ENCODE measurements at places on chromosomes 7 and 10.

DNA sequence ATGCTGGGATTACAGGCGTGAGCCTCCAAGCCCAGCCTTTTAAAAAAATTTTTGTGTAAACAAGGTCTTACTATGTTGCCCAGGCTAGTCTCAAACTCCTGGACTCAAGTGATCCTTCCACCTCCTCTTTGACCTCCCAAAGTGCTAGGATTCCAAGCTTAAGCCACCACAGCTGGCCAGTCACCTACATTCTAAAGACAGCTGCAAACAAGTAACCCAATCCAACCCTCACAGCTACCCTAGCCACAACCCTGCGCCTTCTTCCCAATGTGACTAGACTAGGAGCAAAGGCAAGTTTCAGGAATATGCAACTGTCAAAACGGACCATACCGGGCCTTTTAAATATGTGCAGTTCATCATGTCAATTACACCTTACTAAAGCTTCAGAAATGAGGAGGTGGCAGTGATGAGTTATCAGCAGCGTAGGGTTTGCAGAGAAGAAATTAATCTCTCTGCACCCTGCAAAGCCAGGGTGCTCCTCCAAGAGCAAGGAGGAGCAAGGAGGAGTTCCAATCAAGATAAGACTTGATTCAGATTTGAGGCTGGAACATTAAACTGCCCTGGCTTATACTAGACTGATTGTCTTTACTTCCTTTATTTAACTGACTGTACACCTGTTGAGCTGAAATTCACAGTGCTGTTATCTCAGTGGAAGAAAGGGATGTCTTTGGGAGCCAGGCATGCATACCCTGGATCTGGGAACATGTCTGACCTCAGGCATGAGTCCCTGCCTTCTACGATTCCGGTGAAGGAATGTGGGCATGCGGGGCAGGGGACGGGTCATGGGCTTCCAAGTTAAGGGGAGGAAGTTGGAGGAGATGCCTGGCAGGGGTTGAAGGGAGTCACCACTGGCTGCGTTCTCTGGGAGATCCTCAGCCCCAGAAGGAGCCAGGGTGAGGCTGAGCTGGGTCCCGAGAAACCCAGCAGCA, 15.5 kb upstream of the TMEM120A start:
- DNase-seq = no peak

DNA sequence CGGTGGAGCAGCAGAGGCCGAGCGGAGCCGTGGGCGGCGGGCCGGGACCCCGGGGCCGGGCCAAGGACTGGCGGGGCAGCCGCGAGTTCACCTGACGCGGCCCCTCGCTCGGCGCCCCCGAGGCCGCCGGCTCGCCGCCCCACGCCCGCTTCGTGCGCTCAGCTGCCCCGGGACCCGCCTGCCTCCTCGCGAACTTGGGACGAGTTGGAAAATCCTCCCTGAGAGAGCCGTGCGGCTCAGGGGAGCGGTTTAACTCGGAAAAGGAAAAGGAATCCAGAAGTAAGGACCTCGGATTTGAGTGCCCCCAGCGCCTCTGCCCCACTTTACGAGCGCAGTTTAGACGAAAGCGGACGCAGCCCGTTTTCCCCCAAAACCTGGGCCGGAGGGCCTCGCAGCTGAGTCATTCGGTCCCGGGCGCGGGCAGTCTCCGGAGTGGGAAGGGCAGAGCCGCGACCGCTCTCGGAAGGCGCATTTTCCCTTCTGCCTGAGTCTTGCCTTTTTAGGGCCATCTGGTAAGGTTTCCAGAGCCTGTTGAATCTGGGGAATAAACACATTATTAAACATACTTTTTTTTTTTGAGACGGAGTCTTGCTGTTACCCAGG, 744 bp downstream of the CREM start:
- peak; percentile 9 for DNase-seq

- DNase-seq = no peak
Observed at GRCh38 chr7:3008386-3008785, 35.3 kb downstream of the CARD11 start.

DNA sequence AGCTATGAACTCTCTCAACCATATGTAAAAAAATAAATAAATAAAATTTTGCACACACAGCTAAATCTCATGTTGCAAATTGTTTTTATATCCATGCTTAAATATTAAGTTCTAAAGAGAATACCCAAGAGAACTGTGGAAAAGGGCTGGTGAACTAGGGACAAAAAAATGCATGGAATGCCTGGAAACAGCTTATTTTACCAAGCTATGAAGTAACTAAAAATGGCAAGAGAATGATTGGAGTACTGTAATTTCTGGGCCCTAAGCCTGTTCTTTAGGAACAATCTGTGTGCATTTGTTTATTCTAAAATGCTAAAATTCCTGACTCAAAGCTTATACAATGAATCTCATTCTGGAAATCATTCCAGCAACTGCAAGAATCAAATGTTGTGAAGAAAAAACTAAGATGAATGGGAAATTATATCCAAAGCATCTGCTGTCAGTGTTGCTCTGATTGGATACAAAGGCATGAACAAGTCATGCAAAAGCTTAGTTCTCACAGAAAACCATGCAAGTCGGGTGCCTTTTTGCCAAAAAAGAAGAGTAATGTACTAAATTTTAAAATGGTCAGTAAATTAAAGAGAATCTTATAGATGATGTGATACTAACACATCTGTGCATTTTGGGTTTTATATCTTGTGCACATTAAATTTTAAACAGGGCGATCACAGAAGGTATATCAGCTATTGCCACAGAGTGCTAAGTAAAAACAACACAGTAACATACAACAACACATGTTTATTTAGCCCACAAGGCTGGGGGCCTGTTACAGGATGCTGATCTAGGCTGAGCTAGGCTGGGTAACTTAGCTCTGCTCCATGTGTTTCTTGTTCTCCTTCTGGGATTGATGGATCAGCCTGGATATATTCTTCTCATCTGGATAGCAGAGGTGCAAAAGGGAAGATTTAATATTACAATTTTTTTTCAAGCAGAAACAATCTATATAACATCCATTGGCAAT, 453.5 kb upstream of the SEMA3A start:
- no peak for DNase-seq

DNA sequence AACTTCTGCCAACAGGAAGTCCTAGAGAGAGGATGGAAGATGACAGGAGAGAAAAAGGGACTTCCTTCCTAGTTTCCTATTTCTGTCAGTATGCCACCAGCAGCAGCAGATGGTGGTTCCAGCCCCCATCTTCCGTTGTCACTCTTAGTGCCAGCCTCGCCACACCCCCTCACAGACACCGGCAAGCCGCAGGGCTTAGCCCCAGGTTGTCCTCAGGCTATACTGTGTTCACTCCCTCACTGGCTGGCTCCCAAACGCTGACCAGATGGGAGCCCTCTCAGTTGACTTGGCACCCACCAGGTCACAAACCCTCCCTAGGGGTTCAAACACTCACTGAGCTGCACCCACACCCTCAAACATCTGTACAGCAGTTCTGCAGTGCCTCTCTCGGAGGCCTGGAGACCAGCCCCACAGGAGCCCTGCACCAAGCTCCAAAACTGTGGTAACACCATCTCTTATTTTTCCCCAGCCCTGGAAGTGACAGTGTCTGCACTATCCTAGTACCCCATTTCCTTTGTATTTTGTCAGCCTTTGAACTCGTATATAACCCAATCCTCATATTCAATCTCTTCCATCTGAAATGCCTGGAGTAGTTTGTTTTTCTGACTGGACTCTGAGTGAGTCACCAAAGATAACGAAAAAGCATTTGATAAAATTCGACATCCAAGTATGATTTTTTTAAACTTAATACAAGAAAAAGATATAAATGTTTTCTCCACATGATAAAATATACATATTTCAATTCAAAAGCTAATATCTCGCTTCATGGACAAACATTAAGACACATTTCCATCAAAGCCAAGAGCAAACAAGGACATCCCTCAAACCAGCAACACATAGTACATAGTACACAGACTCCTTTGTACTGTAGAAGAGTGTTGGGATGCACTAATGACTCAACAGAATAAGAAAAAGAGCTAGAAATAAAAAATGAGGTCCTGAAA, 34.5 kb downstream of the SMURF1 start:
- no peak for DNase-seq

DNA sequence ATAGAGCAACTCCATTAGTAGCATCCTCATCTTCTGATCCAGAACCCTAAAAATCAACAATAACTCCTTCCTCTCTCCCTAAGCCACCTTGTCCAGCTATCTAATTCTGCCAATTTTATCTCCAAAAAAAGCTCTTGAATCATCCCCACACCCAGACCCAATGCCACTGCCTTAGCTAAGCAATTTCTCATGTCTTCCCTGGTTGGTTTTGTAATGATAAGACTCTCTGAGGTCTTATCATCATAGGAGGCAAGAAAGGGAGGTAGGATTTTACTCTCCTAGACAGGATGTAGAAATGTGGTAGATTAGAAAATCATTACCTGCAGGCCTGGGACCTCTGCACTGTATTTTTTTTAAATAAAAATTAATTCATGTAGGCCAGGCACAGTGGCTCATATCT, 283.5 kb upstream of the NEBL start:
- no peak for DNase-seq

- DNase-seq = no peak
Observed at GRCh38 chr7:131652934-131653333, 96.5 kb upstream of the PODXL start.

DNA sequence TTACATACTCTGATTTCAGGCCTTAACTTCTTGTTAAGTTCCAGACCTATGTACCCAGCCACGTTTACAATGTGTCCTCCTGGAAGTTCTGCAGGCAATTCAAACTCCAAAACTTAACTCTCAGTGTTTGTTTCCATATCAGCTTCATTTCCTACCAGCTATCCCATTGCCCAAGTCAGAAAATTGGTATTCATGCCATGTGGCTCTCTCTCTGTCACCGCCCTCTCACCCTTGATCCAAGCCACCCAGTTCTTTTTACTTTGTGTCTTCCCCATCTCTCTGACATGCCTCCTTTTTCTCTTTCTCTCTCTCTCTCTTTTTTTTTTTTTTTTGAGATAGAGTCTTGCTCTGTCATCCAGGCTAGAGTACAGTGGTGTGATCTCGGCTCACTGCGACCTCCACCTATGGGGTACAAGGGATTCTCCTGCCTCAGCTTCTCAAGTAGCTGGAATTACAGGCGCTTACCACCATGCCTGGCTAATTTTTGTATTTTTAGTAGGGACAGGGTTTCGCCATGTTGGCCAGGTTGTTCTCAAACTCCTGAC, 33.9 kb downstream of the ARL4A start:
- no peak for DNase-seq

DNA sequence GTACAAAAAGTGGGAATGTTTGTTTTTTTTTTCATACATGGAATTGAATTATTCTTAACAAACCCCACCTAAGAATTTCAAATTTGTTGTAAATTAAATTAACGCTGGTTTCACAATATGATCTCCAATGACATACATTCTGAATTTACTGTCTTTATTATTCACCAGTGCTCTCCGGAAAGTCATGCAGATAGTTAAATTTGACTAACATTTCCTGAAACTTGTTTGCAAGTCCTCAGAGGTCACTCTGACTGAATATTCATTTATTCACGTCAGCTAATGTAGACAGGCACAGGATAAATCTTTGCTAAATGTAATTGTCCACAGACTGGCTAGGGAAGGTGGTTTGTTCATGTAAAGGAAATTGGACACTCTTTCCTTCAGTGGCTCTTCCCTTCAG, 730.4 kb downstream of the PHTF2 start:
- no peak for DNase-seq

GRCh38 chr10:78337646-78338391, 304.2 kb downstream of the RPS24 start:
- no peak for DNase-seq

- DNase-seq = no peak
Observed at GRCh38 chr10:12434277-12434676, 84.9 kb downstream of the CAMK1D start.

- DNase-seq = no peak
Observed at GRCh38 chr7:158959021-158959717, 102.8 kb downstream of the DYNC2I1 start.

DNA sequence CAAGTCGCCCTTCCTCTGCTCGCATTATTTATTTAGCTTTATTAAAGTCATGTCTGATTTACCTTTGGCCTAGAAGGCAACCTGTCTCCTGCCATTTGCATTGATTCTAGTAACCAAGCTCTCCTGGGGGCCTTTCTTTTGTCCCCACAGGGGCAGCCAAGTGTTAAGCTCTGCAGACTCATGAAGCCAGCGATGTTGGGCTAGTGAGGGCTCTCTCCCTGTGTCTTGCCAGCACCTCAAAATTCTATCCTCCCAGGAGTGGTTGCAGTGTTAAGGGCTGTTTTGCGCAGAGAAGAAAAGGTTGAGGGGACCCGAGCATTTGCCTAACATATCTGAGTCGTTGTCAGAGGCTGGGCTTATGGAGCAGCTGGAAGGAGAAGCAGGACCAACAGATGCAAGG, 61.9 kb downstream of the AOC1 start:
- DNase-seq = no peak

DNA sequence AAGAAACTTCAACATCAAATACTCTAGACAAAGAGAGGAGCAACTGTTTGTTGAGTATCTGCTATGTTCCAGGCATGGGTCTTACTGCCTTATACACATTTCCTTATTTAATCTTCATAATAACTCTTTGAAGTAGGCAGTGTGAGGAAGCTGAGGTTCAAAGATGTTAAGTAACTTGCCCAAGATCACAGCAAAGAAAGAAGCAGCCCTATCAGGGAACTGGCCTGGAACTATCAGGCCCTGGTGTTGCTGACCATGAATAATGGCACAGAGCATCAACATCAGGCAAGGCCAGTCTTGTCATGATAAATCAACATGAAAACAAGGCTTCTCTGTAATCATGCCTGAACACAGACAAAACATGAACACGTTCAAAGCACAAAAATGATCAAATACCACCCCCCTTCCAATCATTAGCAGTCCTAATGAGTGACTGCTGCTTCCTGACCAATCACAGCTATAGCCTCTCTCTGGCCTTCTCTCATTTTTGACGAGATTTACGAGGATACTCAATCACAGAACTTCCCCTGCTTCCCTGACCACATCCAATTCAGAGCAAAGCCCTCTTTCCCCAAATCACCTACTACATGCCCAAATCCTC, 2.3 kb downstream of the GSDME start:
- DNase-seq = no peak

DNA sequence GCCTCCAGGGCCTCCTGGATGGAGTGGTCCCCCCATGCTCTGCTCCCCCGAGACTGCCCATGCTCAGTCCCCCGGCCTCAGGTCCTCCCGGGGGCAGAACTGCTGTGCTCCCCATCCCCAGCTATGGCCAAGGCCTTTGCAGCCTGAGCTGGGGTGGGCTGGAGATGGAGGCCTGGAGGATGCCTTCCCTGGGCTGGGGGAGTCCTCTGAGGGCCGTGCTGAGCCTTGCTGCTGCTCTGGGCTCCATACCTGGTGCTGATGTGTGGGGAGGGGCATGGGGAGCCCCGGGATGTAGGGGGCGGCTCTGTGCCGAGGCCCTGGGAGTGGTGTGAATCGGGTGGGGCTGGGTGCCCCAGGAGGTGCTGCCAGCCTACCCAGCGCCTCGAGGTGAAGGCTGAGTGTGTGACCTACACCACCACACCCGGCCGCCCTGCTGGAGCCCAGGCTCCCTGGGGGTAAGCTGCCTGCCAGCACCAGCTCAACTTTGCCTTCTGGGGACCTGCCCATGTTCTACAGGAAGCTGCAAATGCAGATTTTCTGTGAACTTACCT, 109.5 kb downstream of the UNCX start:
- DNase-seq = no peak
